ENCODE measurements at places on chromosomes 5 and 9.

DNA sequence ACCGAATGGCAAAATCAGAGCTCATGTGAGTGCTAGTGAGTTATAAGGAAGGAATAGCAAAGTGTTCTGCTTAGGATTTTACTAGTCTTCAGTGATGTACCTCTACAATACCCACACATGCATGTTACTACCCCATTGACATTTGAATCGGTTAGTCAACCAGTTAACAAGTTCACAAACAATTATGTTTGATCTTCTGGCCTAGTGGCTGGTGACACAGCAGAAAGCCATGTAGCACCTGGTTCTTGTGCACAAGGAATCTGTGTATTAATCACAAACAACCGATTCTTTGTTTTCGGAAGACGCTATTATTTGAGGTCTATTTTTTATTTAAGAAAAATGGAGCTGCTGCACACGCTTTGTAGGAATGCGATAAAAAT lies 41.9 kb downstream of the NTRK2 start:
- no peak for DNase-seq

- no peak for DNase-seq
These were observed 290.6 kb upstream of the PANK3 start for GRCh38 chr5:168869615-168870227.

- DNase-seq = peak; percentile 18
These were observed 31.0 kb upstream of the TCF7 start for GRCh38 chr5:134083517-134083916.

DNA sequence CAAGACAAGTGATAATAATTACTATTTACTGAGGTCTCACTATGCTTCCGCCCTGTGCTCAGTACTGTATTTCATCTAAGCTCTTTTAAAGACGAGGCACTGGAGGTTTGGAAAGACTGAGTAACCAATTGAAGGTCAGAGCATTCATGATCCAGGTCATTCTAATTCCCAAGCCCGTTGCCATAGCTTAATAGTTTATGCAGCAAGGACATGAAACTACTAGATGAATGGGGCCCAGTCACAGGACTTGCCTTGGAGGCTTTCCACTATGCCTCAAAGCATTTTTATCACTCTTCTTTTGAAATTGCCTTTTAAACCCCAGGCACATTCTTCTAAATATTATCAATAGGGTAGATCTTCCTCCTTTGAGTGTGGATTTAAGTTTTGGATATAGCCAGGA lies 17.2 kb upstream of the NFIB start:
- DNase-seq = no peak

- DNase-seq = no peak
These were observed 61.0 kb downstream of the DAP start for GRCh38 chr5:10699987-10700386.

GRCh38 chr9:121656941-121657470 lies 5.6 kb downstream of the DAB2IP start:
- DNase-seq = no peak

DNA sequence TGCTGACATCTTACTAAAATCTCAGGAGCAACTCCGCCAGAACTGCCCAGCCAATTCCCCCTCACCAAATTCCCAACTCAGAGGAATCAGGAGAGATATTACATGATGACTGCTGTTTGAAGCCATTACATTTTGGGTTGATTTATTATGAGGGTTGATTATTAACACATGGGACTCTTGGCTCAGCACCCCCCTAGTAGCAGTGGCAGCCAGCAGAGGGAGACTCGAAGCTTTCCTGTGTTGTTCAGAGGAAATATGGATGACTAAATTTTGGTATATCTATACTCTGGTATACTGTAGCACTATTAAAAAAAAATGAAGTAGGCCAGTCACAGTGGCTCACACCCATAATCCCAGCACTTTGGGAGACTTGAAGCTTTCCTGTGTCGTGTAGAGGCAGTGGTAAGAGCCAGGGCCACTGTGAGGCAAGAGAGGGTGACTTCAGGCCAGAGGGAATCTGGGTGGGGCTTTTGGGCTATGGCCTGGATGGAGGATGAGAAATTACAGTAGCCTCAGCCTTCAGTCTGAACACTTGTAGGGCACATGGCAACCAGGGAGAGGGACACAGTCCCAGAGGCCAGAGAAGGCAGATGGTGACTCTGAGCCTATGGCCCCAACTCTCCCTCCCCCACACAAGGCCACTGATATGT lies 111.4 kb downstream of the LHX2 start:
- no peak for DNase-seq

DNA sequence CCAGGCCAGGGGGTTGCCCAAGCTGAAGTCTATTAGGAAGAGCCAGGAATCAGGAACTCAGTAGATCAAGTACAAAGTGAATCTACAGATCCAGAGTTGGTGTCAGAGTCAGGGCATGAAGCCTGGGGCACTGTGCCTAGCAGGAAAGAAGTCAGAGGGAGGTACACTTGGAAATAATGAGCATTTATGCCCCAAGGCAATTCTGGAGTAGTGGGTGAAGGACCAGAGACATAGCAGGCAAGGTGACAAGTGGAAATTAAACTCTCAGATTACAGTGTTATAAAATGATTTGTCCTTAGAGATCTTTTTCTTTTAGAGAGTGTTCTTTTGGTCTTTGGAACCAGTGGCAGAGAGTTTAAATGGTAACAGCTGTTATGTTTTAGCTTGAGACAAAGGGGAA lies 138.0 kb downstream of the ADAMTSL1 start:
- no peak for DNase-seq

- DNase-seq = no peak
These were observed 2.8 kb upstream of the RICTOR start for GRCh38 chr5:39076757-39077728.

DNA sequence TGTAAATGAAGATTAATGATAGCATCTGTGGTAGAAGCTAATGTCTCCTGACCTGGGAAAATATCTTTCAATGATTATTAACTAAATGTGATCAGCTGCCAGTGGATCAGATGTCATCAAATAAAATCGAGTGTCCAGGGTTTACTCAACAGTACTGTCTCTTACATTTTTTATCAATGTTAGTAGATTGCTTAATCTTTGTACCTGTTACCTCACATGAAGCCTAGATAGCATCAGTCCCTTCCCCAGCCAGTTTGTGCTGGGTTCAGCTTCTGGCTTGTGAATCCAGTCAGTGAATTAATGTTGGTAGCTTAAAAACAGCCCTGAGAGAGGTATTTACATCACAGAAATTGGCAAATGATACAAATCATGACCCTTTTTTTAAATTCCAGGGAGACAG lies 134.4 kb downstream of the GHR start:
- DNase-seq = no peak

- DNase-seq = no peak
These were observed 123.5 kb downstream of the TSSK1B start for GRCh38 chr5:113311301-113311700.

DNA sequence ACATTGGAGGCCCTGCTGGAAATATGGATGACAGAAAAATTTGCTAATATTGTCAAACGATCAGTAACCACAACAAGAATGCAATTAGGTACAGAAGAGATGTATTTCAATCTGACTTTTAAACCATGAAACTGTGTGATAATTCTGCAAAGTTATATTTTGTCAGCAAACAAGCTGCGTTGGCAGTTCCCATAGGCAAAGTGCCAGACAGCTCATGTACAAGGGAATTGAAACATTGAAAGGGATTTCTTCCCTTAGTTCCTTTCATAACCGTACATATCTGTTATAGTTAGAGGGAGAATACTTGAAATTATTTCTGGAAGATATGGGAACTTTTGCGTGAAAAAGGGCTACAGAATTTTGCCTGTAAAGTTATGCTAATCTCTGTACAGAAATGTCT lies 419.4 kb upstream of the PTGER4 start:
- DNase-seq = no peak

Data from activated T-cell treated with anti-CD3 and anti-CD28 coated beads, Interleukin-2, amount 50 U/mL, for 1 hour (primary cell).